Articular chondrocyte of knee joint (primary cell): ENCODE measurements at places on chromosomes 7 and 10. TPM values are rescaled to one million over a fixed set of nuclear protein-coding genes. Genes with fewer than 3 reads are reported as not detected.

The TMEM270 gene
- not detected in 2 replicates for total RNA-seq

The DUSP5 gene
- total RNA-seq, result 13.7 and 33.8 TPM in 2 replicates

The SPDYE2 gene
- 0.13 TPM in 1 of 2 replicates, not detected in the other for total RNA-seq

The PLEKHS1 gene
- total RNA-seq, result not detected in 2 replicates

The ADCYAP1R1 gene
- not detected in 2 replicates for total RNA-seq

The BEND7 gene
- total RNA-seq, result 11.9 and 12.0 TPM in 2 replicates
